ENCODE measurements at places on chromosomes 2 and 18.

DNA sequence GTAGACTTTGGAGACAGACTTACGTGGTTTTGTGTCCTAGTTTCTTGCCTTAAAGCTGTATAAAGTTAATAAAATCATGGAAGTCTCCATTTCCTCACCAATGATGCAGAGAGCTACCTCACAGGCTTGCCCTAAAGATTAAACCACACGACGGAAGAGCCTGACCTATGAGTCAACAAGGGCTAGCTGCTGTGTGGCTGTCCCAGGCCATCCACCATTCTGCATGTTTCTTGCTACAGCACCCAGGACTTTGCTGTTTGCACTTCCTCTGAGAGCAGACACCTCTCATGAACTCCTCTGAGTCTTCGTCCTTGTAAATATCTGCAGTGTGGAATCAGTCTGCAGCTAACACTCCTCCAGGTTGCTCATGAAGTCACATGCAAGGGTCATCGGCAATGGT, 160.0 kb upstream of the TRIB2 start:
- DNase-seq: no peak

DNA sequence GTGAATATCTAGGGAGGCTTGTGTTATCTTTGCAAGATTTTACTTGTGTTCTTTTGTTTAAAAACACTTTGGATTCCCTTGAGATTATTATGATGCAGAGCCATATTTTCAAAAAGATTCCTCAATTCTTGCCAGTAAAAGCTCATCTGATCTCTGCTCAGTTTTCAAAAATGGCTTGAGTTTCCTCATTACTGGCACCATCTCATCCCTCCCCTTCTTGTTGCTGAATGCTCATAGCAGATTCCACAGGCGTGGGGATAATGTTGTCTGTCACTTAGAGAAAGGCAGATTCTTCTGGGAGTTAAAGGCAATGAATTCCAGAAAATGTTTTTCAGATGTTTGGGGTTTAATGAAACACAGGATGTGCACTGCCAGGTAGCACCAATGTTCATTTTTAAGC, 170.4 kb upstream of the TANK start:
- DNase-seq: no peak

- DNase-seq: no peak
These were observed 252.9 kb downstream of the CLIP4 start for GRCh38 chr2:29367986-29368658.

GRCh38 chr2:209845666-209846065, 74.0 kb downstream of the UNC80 start:
- DNase-seq: no peak

DNA sequence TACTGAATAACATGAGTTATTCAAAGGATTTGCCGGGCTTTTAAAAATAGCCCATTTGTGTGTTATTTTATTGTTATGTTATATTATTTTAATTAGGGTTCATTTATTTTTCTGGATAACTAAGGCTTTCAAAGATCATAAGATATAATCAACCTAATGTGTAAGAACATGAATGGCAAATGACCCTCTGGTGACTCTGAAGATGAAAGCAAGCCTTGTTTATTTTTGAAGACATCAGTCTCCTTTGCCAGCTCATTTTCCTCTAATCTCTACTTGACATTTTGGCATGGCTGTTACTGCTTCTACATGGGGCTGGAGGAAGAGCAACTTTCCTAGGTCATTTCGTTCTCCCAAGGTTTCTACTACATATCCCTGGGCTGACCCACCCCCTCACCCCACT, 10.6 kb downstream of the FAP start:
- no peak for DNase-seq

DNA sequence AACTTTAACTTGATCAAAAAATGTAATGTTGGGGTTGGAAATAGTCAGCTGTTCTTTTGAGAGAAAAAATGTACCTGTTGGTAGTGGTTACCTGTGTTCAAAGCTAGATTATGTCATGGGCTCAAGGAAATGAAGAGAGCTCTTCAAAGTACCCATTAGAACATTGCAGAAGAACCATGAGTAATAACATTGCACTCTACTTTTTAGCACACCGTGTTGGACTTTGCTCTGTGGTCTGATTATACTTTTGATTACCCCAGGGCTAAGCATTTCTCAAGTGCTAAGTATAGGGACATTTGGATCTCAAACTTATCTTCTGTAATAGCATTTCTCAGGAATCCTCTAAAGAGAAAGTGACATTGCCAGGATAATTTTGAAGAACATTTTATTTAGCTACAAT, 1122.8 kb upstream of the CELF4 start:
- no peak for DNase-seq

GRCh38 chr2:42756966-42757513, 6.9 kb downstream of the OXER1 start:
- no peak for DNase-seq
